ENCODE measurements at places on chromosomes 6 and 20. TPM values are rescaled to one million over a fixed set of nuclear protein-coding genes. Genes with fewer than 3 reads are reported as not detected.

The MARCKS gene
- total RNA-seq = 86.7 TPM

The PIM1 gene
- total RNA-seq = 2.4 TPM

The PI16 gene
- not detected for total RNA-seq

The PDYN gene
- not detected for total RNA-seq

The CFB gene
- 0.77 TPM for total RNA-seq

The DEFB132 gene
- not detected for total RNA-seq

The GNAS gene
- total RNA-seq = 197 TPM

The BEND6 gene
- total RNA-seq = 2.3 TPM

The TSPO2 gene
- total RNA-seq = not detected

The VAPB gene
- 19.0 TPM for total RNA-seq

The TFAP2A gene
- total RNA-seq = 51.6 TPM

The ZSCAN26 gene
- 13.4 TPM for total RNA-seq

The FAM110A gene
- 2.9 TPM for total RNA-seq

The TMEM217 gene
- total RNA-seq = 2.4 TPM

The THBD gene
- 0.34 TPM for total RNA-seq

The TRIM40 gene
- total RNA-seq = not detected

The LY6G6C gene
- total RNA-seq = not detected

The MUC22 gene
- not detected for total RNA-seq

The RPS6KA2 gene
- 66.2 TPM for total RNA-seq

The MAFB gene
- 1.5 TPM for total RNA-seq

The ID1 gene
- 0.33 TPM for total RNA-seq

The MUC21 gene
- total RNA-seq = not detected

The CD83 gene
- 13.4 TPM for total RNA-seq

The HTR1E gene
- not detected for total RNA-seq

The HLA-DQA1 gene
- 0.69 TPM for total RNA-seq

The TTBK1 gene
- total RNA-seq = not detected

The TDRD6 gene
- total RNA-seq = 0.36 TPM

The RIPK1 gene
- 23.1 TPM for total RNA-seq

The ZBTB24 gene
- 21.4 TPM for total RNA-seq

The BHLHE23 gene
- not detected for total RNA-seq
